ENCODE measurements at places on chromosomes 1 and 21. TPM values are rescaled to one million over a fixed set of nuclear protein-coding genes. Genes with fewer than 3 reads are reported as not detected.

FLG2 gene
- not detected for polyA plus RNA-seq

MIER1 gene
- polyA plus RNA-seq, result 43.8 TPM

HSD3B2 gene
- not detected for polyA plus RNA-seq

CTSK gene
- 3.8 TPM for polyA plus RNA-seq

ACP6 gene
- polyA plus RNA-seq, result 2.5 TPM

PODN gene
- not detected for polyA plus RNA-seq

CYP4A22 gene
- polyA plus RNA-seq, result not detected
